ENCODE measurements at places on chromosomes 7 and 10.

DNA sequence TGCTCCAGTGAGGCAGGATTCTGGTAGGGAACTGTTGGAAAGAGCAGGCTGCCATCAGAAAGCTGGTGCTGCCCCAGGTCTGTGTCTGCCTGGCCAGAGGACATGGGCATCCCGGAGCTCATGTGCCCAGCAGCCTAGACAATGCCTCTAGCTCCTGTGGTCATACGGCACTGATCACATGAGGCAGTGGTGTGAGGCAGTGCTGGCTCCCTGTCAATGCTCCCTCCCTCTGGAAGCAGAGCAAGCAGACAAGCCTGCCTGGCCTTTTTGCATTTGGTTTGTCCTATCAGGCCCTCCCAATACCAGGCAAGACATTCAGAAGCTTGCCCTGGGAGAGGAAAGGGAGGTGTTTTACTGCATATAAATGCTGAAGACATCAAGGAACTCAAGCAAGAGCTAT is 19.5 kb upstream of the MMP21 start:
- no peak for DNase-seq

DNA sequence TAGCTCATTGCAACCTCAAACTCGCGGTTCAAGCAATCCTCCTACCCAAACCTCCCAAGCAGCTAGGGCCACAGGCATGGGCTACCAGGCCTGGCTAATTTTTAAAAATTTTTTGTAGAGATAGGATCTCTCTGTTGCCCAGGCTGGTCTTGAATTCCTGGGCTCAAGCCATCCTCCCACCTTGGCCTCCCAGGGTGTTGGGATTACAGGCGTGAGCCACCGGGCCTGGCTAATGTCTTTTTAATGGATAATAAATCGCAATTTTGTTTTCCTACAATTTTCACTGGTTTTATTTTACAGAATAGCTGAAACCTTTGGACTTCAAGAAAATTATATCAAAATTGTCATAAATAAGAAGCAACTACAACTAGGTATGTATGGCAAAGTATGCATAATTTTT is 10.9 kb downstream of the NUB1 start:
- DNase-seq: no peak

- peak; percentile 54 for DNase-seq
Measured at GRCh38 chr7:2521952-2522591, 2.5 kb downstream of the LFNG start.

DNA sequence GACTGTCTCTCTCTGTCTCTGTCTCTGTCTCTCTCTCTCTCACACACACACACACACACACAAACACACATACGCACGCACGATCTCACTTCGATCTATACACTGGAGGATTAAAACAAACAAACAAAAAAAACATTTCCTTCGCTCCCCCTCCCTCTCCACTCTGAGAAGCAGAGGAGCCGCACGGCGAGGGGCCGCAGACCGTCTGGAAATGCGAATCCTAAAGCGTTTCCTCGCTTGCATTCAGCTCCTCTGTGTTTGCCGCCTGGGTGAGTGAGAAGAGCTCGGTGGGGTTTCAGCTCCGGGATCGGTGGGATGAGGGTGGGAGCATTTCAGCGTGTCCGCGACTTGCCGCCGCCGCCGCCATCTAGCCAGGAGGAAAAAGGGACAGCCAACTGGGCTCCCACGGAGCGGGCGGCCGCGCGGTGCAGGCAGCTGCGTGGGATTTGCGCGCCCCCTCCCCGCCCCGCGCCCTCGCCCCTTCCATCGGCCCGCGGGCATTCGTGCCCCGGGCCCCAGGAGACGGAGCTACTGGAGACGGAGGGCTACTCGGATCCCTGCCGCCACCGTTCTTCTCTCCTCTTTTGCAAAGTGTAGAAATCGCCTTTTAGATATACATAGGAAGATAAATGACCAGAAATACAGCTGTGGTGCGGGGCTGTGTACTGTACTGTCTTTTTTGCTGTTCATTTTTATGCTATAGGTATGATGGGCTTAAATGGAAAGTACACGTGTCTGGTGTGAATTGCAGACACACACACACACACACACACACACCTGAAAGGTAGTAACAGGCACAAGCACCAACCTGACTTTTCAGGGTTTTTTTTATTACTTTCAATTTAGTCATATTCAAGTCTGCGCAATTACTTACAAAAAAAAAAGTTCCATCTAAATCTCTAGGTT is 581 bp downstream of the PTPRZ1 start:
- no peak for DNase-seq

DNA sequence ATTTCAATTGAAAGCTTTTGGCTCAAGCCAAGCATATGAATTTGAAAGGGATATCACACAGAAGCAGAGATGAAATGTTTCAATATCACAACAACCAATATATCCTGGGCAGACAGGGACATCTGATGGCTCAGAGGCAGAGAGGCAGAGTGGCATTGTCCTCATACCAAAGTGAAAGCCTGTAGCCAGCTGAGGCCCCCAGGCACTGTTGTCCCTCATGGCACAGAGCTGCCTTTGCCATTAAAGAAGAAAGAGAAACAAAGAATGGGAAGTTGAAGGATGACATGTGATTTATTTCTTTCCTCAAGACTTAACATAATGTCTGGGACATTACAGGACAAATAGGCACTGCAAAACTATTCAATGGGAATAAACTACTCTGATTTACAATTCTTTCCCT is 504.3 kb upstream of the PCDH15 start:
- DNase-seq: no peak

DNA sequence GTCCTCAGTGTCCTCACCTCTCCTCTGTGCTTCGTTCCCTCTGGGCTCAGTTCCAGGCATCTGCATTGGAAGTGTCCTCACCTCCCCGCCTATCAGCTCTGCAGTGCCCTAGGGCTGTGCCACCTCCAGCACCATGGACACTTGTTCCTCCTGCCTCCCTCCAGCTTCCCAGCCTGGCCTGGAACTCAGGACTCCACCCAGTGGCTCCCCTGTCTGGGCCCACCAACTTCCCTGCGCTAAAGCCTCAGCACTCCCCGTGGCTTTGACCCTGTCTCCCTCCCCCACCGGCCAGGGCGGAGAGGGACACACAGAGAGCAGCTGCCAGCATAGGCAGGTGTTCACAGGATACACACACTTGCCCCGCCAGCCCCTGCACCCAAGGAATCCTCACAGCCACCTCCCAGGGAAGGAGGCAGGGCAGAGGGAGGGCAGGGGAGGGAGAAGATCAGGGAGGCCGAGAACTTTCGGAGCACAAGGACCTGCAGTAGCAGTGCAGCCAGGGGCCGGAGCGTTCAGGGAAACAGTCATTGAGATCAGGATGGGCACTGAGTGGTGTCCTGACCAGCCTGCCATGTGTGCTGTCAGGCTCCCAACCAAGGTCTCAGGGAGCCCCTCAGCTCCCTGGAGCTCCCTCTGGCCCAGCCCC is 31.3 kb downstream of the ANXA8 start:
- DNase-seq: no peak

- no peak for DNase-seq
Measured at GRCh38 chr7:134589491-134589941, 40.6 kb downstream of the AKR1B15 start.

DNA sequence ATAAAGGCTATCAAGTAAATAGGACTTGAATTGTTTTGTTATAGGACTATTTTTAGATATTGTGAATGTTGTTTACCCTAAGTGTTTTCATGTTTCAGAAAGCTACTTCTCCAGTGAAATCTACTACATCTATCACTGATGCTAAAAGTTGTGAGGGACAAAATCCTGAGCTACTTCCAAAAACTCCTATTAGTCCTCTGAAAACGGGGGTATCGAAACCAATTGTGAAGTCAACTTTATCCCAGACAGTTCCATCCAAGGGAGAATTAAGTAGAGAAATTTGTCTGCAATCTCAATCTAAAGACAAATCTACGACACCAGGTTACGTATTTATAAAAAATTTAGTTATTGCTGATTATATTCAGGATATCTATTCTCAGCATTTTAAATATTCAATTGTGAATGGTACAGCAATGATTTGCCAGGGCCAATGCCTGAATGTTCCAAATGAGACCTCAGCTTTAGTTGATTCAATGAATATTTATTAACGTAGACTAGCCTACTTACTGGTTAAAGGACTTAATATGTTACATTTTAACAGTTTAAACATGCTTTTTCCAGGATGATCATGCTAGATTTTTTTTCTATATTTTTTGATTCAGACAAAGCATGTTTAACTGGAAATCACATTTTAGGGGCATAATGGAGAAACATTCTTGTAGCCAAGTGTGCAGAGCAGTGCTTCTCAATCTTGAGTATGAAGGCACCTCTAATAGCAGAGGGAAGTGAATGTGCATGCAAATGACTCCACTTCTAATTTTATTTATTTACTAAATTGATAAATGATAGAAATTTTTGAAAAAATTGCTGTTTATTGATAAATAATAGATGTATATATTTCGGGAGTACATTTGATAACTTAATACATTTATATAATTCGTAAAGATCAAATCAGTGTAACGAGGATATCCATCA is 18.2 kb downstream of the ANLN start:
- no peak for DNase-seq

- no peak for DNase-seq
Measured at GRCh38 chr10:21810582-21811244, 192.8 kb downstream of the DNAJC1 start.

DNA sequence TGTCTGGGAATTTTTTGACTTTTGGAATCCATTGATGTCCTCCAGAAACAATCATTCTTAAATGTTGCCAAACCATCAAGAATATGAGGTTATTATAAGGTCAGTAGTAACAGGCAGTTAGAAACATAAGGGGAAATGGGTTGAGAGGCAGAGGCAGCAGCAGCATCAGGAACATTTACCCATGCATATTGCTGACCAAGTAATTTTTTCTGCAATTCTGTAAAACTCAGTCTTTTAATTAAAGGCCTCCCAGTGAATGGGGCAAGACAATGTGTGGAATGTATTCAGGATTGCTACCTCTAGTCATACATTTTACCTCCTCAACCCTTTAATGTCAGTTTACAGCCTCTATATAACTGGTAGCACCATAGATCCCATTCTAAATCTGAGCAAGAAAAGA is 66.5 kb upstream of the SKAP2 start:
- no peak for DNase-seq

DNA sequence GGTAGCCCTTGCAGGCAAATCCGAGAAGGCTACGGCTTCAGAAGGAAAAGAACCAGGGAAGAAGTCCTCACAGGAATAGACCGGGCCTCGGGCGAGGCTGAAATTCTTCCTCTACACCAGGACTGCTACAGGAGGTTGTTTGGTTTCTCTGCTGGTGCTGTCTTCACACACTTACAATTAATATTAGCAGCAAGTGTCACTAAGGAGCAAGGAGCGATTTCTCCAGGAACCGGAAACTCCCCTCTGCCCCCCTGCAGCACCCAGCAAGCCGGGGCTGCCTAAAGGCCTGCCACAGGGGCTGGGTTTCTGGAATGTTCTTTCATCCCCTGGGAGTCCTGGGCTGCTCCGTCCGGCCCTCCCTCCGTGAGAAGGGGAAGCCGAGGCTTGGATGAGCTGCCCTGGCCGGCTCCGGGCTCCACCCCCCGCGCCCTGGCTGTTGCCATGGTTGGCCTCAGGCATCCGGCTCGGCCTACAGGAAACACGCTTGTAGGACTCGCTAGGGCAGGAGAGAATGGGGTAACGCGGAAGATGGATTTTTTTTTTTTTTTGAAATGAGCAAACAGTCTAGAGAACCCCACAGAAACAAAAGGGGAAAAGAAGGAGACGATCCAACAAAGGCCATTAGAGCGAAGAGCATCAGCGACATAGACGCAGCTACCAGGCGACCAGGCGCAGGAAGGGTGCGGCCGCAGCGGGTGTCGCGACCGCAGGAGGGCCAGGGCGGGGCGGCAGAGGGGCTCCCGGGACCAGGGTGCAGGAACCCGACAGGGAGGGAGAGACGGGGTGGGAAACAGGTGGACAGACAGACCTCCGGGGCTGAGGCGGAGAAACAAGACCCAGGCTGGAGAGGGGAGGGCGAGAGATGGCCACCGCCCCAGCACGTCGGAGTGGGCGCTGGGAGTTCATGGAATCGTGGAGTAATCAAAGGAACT is 33.0 kb downstream of the EN2 start:
- DNase-seq: no peak

- DNase-seq: no peak
Measured at GRCh38 chr10:93333278-93333978, 148.7 kb downstream of the MYOF start.

DNA sequence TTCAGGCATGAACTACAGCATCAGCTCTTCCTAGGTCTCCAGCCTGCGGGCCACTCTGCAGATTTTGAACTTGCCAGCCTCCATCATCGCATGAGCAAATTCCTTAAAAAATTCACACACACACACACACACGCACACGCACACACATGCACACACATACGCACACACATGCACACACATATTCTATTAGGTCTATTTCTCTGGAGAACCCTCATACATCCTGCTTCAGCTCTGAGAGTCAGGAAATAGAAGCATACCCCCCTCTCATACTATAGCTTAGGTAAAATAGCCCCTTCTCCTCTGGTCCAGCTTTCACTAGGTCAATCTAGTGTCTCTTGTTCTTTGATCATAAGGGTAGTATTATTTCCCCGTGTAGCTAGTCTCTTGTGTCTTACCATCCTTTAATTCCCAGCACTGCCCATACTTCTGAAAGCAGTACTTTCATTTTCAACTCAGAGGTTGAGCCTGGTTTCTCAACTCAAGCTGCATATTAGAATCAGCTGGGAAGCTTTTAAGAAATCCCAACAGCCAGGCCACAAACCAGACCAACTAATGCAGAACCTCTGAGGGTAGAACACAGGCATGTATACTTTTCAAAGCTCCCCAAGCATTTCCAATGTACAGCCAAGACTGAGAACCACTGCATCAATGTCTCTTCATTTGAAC is 30.9 kb upstream of the ITGB8 start:
- no peak for DNase-seq

- no peak for DNase-seq
Measured at GRCh38 chr7:133727476-133728214, 399.5 kb upstream of the LRGUK start.

GRCh38 chr10:21969326-21970287 is 33.9 kb downstream of the DNAJC1 start:
- DNase-seq: no peak

- DNase-seq: no peak
Measured at GRCh38 chr10:1514681-1515080, 222.6 kb downstream of the ADARB2 start.

DNA sequence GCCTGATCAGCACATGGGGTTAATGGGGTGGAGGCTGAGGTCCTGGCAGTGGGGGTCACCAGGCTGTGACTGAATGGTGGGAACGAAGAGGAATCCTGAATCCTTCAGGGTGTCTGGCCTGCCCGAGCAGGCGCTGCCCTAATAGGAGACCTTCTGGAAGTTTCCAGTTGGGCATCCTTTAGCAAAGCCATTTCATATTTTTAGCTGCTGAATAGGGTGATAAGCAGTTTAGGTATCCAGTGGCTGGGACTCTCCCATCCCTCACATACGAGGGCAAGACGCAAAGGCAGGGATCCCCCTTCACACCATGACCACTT is 159.3 kb downstream of the SH3PXD2A start:
- no peak for DNase-seq

- DNase-seq: no peak
Measured at GRCh38 chr7:100407285-100408180, 21.0 kb downstream of the ZCWPW1 start.

Data from stimulated activated CD8-positive, alpha-beta memory T cell treated with anti-CD3 and anti-CD28 coated beads, Interleukin-4, amount 100 ng/mL, for 1 hour (primary cell).